ENCODE measurements at places on chromosomes 13 and 19. TPM values are rescaled to one million over a fixed set of nuclear protein-coding genes. Genes with fewer than 3 reads are reported as not detected.

DNA sequence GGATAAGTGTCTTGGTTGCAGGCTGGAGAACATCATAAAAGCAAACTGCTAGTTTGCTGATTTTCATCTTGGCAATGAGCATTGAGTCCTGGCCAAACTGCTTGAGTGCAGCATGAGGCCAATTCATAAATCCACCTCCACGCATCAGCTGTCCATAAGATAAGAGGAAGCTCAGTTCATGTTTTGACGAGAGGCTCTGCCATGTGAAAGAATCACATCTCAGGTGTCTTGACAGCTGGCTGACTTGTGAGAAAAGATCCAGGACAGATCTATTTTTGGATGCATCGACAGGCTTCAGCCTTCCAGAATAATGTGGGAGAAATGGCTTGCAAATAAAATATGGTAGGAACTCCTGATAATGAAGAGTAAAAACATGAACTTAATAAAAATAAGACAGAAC lies 5.4 kb upstream of the ZNF682 start:
- no peak for DNase-seq

- peak; percentile 68 for DNase-seq
Measured at GRCh38 chr19:18109733-18110608, 12.4 kb downstream of the MAST3 start.

- DNase-seq: no peak
Measured at GRCh38 chr19:47445527-47445926, 26.2 kb downstream of the SLC8A2 start.

- DNase-seq: no peak
Measured at GRCh38 chr13:30186634-30187415, 120.5 kb downstream of the KATNAL1 start.

GRCh38 chr13:42396501-42396900 lies 124.5 kb downstream of the AKAP11 start:
- peak; percentile 10 for DNase-seq

GRCh38 chr19:44824761-44825160 lies 15.9 kb downstream of the BCAM start:
- no peak for DNase-seq

DNA sequence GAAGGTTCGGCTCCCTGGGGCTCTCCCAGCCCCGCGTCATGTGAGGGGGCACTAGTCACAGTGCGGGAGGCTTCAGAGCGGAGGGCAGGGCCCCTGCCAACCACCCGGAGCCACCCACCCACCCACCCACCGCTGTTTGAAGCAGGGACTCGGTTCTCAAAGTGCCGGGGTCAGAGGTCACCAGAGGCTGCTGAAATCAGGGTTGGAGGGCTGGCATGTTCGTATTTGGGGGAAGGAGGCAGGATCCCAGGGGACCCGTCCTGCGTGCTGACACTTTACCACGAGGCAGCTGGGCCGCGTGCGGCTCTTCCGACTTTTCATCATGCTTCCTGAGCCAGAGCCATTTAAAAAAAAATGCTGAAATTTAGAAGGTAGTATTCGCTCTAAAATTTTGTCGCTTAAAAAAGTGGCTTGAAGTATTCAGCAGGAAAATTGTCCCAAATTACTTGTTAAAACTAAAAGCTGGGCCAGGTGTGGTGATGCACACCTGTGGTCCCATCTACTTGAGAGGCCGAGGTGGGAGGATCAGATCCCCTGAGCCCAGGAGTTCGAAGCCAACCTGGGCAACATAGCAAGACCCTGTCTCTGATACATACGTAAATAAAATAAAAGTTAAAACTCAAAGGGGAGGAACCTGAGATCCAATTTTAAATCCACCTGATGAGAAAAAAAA lies 21.2 kb downstream of the ATP11A start:
- no peak for DNase-seq

DNA sequence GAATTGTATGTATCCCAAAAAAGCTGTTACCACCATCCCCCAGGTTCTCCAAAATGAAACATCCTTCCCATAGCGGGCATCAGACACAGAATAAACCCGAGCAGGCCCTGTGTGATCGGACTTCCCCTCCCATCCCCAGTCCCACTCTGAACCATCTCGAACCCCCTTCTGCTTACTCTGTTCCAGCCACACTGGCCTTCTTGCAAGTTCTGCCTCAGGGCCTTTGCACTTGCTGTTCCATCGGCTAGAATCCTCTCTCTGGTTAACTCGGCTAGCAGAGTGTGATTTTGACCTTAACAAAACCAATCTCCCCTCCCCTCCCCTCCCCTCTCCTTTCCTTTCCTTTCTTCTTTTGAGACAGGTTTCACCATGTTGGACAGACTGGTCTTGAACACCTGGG lies 15.7 kb downstream of the AP2S1 start:
- DNase-seq: no peak

- DNase-seq: no peak
Measured at GRCh38 chr13:39655041-39655568, 357 bp upstream of the COG6 start.

GRCh38 chr19:44580366-44580895 lies 32.9 kb upstream of the IGSF23 start:
- DNase-seq: no peak

DNA sequence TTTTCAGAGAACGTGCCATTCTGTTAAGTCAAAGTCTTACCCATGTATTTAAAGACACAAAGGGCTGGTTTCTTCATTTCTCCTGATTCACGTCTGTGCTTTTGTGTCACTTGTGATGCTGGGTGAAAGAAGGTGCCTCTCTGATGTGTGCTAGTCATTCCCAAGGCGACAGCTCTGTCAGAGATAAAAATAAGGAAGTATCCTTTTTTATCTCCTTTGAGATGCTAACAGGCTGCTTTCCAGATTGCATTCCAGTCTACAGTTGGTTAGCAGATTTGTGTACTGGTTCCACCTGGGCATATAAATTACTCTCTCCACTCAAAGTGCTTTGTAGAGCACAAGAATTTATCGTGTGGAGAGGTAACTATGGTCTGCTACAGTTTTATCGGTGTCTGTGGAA lies 33.5 kb upstream of the DCT start:
- no peak for DNase-seq

DNA sequence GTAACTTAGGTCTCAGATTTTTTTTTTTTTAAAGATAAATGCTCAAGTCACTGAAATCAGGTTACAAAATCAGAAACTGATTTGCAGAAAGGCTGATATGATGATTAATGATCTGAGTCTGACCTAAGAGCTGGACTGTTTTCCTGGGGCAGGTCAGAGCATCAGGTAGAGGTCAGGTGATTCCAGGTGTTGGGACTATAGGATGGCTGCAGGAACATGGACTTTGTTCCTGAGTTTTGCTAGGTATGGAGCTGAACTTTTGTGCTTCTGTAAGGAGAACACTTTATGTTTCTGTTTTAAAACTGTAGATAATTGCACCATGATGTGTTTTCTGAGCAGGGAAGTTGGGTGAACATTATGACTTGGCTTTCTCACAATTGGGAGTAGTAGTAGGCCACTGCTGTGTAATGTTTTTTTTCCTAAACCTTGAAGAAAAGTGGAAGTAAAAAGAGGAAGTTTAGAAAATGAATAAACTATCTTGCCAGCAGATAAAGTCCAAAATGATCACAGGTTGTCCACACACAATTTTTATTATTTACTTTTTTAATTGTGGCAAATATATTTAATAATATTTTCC lies 297.2 kb downstream of the DCT start:
- DNase-seq: no peak

Gene SUCLA2
- 33.4 TPM for polyA plus RNA-seq

Gene PALM
- polyA plus RNA-seq: not detected

Gene TYROBP
- polyA plus RNA-seq: 96.2 TPM

Gene CAPN12
- 19.5 TPM for polyA plus RNA-seq

Gene NMRK2
- polyA plus RNA-seq: not detected

Gene S1PR2
- polyA plus RNA-seq: 2.2 TPM

Measured in CD8-positive, alpha-beta memory T cell (primary cell).